ENCODE measurements at places on chromosomes 12 and 14.

DNA sequence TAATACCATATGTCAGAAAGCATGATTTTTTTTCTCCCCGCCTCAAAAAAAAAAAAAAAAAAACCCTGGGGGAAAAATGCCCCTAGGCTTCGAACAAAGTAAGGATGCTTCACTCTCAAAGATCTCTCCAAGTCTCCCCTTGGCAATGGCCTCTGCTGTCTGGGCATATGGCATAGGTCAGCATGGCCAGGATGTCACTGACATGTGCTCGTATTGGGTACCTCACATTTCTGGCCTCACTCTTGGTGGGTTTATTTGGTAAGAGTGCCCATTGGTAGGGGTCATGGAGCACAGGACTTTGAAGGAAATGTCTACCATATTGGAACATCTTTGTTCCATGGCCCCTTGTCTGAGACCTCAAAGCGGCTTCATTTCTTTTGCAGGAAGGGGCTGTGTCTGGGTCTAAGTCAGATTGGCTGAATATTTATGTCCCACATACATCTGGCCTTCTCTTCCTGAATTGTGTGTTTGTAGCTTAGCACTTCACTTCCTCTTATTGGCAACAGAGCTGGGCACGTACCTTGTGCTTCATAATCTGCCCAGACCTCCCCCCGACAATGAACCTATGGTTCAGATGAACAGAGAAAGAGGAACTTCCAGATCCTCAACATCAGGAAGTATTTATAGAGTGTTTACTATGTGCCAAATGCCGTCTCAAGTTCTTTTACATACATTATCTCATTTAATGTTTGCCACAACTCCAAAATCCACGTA lies 36.3 kb upstream of the OAS1 start:
- no peak for DNase-seq

DNA sequence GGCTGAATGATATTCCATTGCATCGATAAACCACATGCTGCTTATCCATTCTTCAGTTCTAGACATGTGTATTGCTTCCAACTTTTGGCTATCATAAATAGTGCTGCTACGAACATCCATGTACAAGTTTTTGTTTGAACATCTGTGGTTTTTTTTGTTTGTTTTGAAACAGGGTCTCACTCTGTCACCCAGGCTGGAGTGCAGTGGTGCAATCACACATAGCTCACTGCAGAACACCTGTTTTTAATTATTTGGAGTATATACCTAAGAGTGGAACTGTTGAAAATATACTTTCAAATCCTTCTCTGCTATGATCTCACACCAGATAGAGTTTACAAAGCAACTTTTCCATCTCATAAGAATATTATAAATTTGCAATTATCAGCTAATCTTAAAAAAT lies 124.2 kb downstream of the TTC7B start:
- no peak for DNase-seq

- peak; percentile 28 for DNase-seq
Observed at GRCh38 chr14:22314183-22314820, 274.7 kb downstream of the DAD1 start.

GRCh38 chr14:65224799-65225198 lies 122.5 kb upstream of the MAX start:
- peak; percentile 84 for DNase-seq

- no peak for DNase-seq
Observed at GRCh38 chr14:30272848-30273832, 285.8 kb upstream of the G2E3 start.

GRCh38 chr14:98822917-98823316 lies 449.1 kb downstream of the BCL11B start:
- DNase-seq: no peak

Data from NCI-H1694 treated with DMSO at 0.1 percent for 48 hours (cell line).